ENCODE measurements at places on chromosomes 1 and 21. TPM values are rescaled to one million over a fixed set of nuclear protein-coding genes. Genes with fewer than 3 reads are reported as not detected.

DNA sequence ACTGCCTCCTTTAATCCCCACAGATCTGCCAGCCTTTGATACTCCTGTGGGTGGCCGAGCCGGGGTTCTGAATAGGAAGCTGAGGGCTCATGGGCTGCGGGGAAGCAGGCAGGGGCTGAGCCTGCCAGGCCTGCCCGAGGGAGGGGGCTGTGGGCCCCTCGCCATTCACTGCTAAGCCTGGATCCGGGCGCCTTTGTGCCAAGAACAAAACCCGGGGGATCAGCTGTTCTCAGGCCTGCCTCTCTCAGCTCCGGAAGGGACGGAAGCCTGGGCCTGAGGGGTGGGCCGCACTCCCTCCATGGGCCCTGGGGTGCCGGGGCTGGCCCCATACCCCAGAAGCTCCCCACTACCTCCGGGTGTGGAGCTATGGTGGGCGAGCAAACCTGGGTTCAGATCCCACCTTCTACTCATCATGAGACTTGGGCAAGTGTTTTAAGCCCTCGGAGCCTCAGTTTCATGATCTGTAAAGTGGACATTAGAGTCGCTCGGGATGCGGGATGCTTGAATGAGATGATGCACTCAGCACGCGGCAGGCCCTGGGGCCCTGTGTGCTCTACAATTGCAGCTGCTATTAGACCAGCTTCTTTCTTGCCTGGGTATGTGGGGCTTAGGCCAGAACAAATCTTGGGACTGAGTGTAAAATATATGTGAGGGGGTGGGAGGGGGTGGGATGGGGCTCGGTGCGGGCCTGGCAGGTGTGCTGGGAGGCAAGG is 19.2 kb upstream of the EPHA2 start:
- H3K27ac ChIP-seq, result no peak overlapping the region
- no peak overlapping the region for H3K4me3 ChIP-seq
- H3K27me3 ChIP-seq, result peaks cover 6% of the 10 kb centered on the region
- no peaks in the 10 kb centered on the region for H3K36me3 ChIP-seq

DNA sequence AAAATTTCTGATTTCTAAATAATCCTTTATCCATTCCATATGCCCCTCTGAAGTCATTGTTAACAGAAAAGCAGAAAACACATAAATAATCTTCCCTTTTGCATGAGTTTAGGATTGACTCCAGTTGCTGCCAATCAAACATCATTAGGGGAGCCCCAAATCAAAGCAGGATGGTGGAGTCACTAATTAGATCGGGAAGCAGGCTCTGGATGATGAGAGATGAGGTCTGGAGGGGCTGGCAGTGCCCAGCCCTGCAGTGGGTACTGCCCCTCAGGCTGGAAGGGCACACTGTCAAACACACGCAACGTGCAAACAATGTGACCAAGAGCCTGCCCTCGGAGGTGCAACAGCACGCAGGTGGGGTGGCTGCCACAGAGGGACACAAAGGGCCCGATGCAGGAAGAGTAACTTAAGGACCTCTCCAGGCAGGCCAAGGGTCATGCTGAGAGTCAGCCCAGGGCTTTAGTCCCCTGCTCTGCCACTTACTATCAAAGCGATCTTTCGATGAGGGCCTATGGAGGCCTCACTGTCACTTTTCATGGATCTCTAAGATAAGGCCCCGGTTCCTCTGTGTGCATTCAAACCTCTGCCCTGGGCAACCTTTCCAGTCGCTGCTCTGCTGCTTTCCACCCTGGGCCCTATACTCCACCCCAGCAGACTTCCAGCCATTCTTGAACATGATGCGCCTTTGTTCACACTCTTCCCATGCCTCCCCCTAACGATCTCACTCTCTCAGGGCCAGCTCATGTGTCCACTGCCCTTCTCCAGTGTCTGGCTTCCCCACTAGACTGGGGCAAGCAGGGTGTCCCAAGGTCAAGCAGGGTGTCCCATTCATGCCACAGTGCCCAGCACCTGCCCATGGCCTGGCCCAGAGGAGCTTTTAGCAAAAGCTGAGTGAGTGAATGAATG is 98.9 kb downstream of the DMRTB1 start:
- DNase-seq, result no peak
- H3K36me3 ChIP-seq, result no peaks in the 10 kb centered on the region
- no peak overlapping the region for H3K4me3 ChIP-seq
- H3K27ac ChIP-seq, result no peak overlapping the region
- peaks cover 12% of the 10 kb centered on the region for H3K4me1 ChIP-seq

- H3K27ac ChIP-seq, result no peak overlapping the region
- DNase-seq, result no peak
- no peaks in the 10 kb centered on the region for H3K4me1 ChIP-seq
- peaks cover 4% of the 10 kb centered on the region for H3K27me3 ChIP-seq
- H3K4me3 ChIP-seq, result no peak overlapping the region
- H3K36me3 ChIP-seq, result no peaks in the 10 kb centered on the region
These were observed 8.9 kb upstream of the LCE5A start for GRCh38 chr1:152501704-152502103.

The ETS2 gene
- 11.4 TPM for total RNA-seq

DNA sequence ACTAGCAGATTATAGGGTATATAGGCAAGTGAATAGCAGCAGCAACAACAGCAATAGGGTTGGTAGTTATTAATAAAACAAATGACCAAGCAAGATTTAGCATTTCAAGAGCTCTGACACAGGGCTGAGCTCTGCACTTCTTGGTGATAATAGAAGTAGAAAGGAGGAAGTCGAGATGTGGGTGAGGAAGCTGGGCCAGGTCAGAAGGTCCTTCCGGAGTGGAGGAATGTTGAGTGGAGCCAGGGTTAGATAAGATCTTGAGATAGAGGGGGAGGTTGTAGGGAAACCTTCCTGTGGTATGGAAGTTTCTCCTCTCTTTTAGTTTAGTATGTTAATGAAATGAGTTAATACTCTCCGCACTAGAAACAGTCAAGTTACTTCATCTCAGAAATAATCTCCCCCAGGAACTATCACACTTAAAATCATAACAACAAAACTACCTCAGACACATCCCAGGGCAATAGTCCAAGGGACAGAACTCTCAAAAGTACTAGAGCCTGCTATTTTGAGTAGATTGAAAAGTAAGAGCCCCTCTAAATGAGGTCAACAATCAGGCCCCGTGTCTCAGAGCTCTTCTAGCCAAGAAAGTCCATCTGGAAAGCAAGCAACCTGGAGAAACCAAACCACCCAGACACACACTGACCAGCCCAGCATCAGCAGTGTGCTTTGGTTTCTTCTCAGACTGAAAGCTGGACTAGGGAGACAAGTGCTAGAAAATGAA is 45.4 kb upstream of the ATP1B1 start:
- no peaks in the 10 kb centered on the region for H3K36me3 ChIP-seq
- peaks cover 7% of the 10 kb centered on the region for H3K27me3 ChIP-seq
- H3K4me3 ChIP-seq, result no peak overlapping the region
- H3K27ac ChIP-seq, result no peak overlapping the region

The LRRC39 gene
- total RNA-seq, result 0.60 TPM

- no peaks in the 10 kb centered on the region for H3K4me1 ChIP-seq
- no peak for DNase-seq
- no peak overlapping the region for H3K27ac ChIP-seq
- no peaks in the 10 kb centered on the region for H3K27me3 ChIP-seq
- H3K4me3 ChIP-seq, result no peak overlapping the region
These were observed 39.0 kb downstream of the DPT start for GRCh38 chr1:168689726-168690602.

The ACTRT2 gene
- total RNA-seq, result not detected

DNA sequence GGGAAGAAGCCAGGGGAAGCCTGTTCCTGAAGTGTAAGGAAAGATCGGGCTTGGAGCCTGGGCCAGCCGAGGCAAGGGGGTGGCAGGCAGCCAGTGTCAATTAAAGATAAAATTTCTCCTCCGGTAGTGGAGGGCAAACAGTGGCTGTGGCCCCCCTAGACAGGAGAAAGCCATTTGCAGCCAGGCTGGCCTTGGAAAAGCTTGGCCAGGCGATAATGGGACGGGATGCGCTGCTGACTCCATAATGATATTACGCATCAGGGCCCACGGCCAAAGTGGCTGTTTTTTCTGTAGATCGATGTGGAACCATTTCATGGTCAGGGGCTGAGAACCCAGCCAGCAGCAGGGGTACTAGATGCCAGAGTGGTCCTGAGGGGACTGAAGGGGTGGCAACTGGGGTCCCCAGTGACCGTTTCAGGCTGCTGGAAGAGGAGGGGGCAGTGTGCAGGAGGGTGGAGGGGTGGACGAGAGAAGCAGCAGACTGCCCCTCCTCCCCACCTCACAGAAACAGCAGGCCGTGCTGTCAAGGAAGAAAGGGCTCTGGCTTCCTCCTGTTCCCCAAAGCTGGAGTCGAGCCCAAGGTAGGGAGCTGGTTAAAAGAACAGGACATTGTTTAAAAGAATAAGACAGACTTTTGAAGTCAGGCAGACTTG is 25.2 kb downstream of the KCNC4 start:
- no peaks in the 10 kb centered on the region for H3K27me3 ChIP-seq
- H3K4me3 ChIP-seq, result no peak overlapping the region
- no peak for DNase-seq
- H3K36me3 ChIP-seq, result peaks cover 3% of the 10 kb centered on the region
- H3K27ac ChIP-seq, result peak overlapping the region; percentile 40

DNA sequence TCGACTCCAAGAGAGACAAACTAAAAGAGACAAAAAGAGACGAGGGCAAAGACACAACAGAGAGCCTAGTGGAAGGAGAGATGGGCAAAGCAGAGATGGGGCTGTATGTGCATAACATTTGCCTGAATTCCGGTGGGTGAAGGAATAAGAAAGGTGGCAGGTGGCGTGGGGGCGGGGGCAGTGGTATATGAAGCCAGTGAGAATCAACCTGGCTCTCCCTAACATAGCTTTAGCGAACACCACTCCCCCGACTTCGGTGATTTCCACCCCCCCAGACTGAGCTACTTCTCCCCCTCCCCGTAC is 1.1 kb downstream of the INKA2 start:
- H3K4me3 ChIP-seq, result peak overlapping the region; percentile 84
- H3K27ac ChIP-seq, result peak overlapping the region; percentile 5
- H3K27me3 ChIP-seq, result peaks cover 42% of the 10 kb centered on the region
- peaks cover 31% of the 10 kb centered on the region for H3K4me1 ChIP-seq
- no peak for DNase-seq

GRCh38 chr1:81221564-81221963 is 579.2 kb upstream of the ADGRL2 start:
- H3K36me3 ChIP-seq, result no peaks in the 10 kb centered on the region
- no peaks in the 10 kb centered on the region for H3K4me1 ChIP-seq
- no peak overlapping the region for H3K4me3 ChIP-seq
- no peaks in the 10 kb centered on the region for H3K27me3 ChIP-seq
- no peak for DNase-seq

The PADI3 gene
- not detected for total RNA-seq

- H3K27ac ChIP-seq, result no peak overlapping the region
- no peak overlapping the region for H3K4me3 ChIP-seq
- peaks cover 32% of the 10 kb centered on the region for H3K27me3 ChIP-seq
These were observed 34.2 kb upstream of the VTCN1 start for GRCh38 chr1:117244971-117245370.

GRCh38 chr1:234373959-234374254 is 651 bp downstream of the COA6 start:
- H3K27me3 ChIP-seq, result no peaks in the 10 kb centered on the region
- peaks cover 56% of the 10 kb centered on the region for H3K4me1 ChIP-seq
- H3K4me3 ChIP-seq, result peak overlapping the region; percentile 96
- H3K27ac ChIP-seq, result peak overlapping the region; percentile 91
- DNase-seq, result no peak

DNA sequence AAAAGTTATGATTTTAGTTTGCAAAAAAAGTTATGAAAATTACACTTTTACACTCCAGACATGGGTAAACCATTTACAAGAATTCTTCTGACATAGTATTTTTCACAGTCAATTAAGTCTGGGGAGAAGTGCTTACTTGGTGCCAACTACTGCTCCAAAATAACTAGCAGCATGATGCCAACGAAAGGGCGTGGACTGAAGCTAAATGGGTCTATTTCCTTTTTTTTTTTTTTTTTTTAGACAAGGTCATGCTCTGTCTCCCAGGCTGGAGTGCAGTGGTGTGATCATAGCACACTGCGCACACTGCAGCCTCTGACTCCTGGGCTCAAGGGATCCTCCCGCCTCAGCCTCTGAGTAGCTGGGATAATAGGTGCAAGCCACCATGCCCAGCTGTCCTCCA is 43.2 kb downstream of the FMO4 start:
- no peaks in the 10 kb centered on the region for H3K4me1 ChIP-seq
- H3K36me3 ChIP-seq, result no peaks in the 10 kb centered on the region
- H3K27me3 ChIP-seq, result peaks cover 5% of the 10 kb centered on the region
- no peak for DNase-seq

DNA sequence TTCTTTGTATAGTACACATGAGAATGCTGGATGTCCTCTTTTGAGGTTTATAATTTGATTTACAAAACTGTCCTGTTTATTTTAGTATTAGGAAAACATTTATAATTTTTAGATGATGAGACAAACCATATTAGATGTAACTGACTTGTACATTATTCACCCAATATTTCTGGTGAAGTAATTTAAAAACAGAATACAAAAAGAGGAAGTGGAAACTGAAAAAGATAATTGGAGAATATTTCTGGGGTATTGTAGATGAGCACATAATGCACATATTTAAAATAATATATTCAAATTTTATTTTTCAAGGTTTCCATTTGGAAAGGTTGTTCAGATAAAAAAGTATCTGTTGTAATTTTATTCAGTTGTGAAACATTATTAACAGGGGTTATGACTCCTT is 40.7 kb downstream of the XPR1 start:
- H3K36me3 ChIP-seq, result peaks cover 28% of the 10 kb centered on the region
- DNase-seq, result no peak
- peaks cover 6% of the 10 kb centered on the region for H3K4me1 ChIP-seq
- H3K27ac ChIP-seq, result no peak overlapping the region
- no peaks in the 10 kb centered on the region for H3K27me3 ChIP-seq

GRCh38 chr1:240295811-240296210 is 204.1 kb downstream of the FMN2 start:
- H3K4me1 ChIP-seq, result no peaks in the 10 kb centered on the region
- no peaks in the 10 kb centered on the region for H3K36me3 ChIP-seq
- H3K27ac ChIP-seq, result no peak overlapping the region
- DNase-seq, result no peak

GRCh38 chr1:14642712-14643111 is 44.2 kb downstream of the KAZN start:
- no peaks in the 10 kb centered on the region for H3K27me3 ChIP-seq
- no peaks in the 10 kb centered on the region for H3K36me3 ChIP-seq
- no peak overlapping the region for H3K27ac ChIP-seq
- no peak for DNase-seq
- H3K4me1 ChIP-seq, result no peaks in the 10 kb centered on the region
- no peak overlapping the region for H3K4me3 ChIP-seq

The RGS13 gene
- total RNA-seq, result not detected

- peak overlapping the region; percentile 81 for H3K27ac ChIP-seq
- peaks cover 58% of the 10 kb centered on the region for H3K4me1 ChIP-seq
- DNase-seq, result no peak
- no peaks in the 10 kb centered on the region for H3K27me3 ChIP-seq
- H3K36me3 ChIP-seq, result peaks cover 2% of the 10 kb centered on the region
These were observed 1.4 kb downstream of the CSRP1 start for GRCh38 chr1:201505503-201505890.

- H3K36me3 ChIP-seq, result no peaks in the 10 kb centered on the region
- peaks cover 23% of the 10 kb centered on the region for H3K27me3 ChIP-seq
- H3K4me3 ChIP-seq, result no peak overlapping the region
- DNase-seq, result no peak
- no peaks in the 10 kb centered on the region for H3K4me1 ChIP-seq
These were observed 18.0 kb upstream of the RAB3GAP2 start for GRCh38 chr1:220290140-220290761.

The S100A2 gene
- 1.2 TPM for total RNA-seq

- no peak for DNase-seq
- no peaks in the 10 kb centered on the region for H3K4me1 ChIP-seq
- no peaks in the 10 kb centered on the region for H3K36me3 ChIP-seq
- H3K27ac ChIP-seq, result no peak overlapping the region
- H3K27me3 ChIP-seq, result no peaks in the 10 kb centered on the region
These were observed 25.6 kb upstream of the PTGFR start for GRCh38 chr1:78465143-78465542.

The KIF2C gene
- 105 TPM for total RNA-seq

- peaks cover under 1% of the 10 kb centered on the region for H3K4me1 ChIP-seq
- no peak for DNase-seq
- no peaks in the 10 kb centered on the region for H3K36me3 ChIP-seq
These were observed 270.4 kb downstream of the GRIK1 start for GRCh38 chr21:29669416-29669815.

All from activated CD4-positive, alpha-beta memory T cell treated with anti-CD3 and anti-CD28 coated beads, Interleukin-2, amount 10 ng/mL, durations not matched to agents 7 days and 5 days (primary cell).